ENCODE measurements at places on chromosomes 4 and X.

GRCh38 chrX:30577362-30577991 is at the start of gene TASL:
TASL (minus strand) TSS chrX:30577766; CDS start chrX:30560355, 17,411 bp downstream.
- no peak for DNase-seq

DNA sequence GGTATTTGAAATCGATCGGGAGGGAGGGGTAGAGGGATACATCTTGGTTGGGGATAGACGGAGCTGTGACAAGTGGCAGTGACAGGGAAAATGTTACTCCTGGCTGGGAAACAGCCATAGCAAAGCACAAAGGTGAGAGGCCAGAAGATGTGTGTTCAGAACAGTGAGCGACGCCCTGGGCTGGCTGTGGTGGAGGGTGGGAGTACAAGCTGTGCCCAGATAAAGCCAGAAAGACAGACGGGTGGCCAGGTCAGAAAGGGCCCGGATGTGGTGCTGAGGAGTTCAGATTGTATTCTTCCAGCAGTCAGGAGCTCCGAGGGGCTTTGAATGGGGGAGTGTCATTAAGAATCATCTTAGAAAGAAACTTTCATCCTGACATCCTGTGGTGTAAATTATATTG is 27.9 kb downstream of the CCDC149 start:
- DNase-seq, result no peak

- peak; percentile 78 for DNase-seq
Observed at GRCh38 chr4:143381189-143382118, 44.8 kb downstream of the GAB1 start.

DNA sequence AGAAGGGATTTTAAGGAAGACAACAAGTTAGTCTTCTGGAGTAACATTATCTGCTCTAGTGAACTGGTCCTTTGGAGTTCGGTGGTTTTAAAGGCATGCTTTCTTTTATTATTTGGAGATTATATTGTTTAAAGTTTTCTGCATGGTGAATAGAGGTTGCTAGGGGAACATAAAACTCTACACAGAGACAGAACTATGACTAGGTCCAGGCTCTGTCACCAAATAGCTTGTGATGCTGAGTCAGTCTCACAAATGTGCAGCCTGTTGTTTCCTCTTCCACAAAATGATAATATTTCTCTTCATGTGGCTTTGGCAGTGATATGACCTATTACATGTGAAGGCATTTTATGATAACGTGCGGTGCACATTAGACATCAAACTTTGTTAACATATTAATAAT is 132.6 kb downstream of the PACRGL start:
- DNase-seq, result no peak

- no peak for DNase-seq
Observed at GRCh38 chrX:125205918-125206665, 113.6 kb upstream of the TEX13C start.

DNA sequence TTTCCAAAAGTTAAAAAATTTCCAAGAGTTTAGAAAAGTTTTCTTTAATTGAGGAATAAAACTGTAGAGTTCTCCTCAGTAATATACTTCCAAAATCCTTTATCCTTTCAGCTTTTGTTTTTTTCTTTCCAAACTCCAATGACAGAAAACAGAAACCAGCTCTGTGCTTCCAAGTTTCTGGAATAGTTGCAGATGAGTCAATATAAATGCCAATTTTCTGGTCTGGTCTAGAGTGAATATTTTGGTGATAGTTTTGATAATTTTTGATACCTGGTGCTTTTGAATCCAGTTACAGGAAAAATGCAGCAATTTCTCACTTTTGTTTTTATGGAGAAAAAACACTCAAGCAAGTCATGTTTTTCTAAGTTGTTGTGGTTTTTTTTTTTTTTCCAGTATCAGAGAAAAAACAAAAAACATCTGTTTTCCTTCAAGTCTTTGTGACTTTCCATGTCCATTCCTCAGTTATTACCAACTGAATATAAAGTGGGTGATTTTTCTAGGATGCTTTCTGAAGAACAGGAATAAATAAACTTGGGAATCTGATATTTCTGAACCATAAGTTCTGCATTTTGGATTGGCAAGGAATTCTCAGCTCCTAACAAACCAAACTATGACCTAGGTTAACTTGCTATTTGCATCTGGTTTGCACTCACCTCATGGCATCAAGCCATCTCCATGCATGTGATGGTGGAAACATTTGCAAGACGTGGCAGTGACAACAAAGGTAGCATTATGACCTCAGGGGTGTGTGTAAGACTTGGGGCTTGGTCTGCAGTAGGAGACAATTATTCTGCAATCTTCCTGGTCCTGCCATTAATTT is 139.1 kb downstream of the VEGFC start:
- no peak for DNase-seq

DNA sequence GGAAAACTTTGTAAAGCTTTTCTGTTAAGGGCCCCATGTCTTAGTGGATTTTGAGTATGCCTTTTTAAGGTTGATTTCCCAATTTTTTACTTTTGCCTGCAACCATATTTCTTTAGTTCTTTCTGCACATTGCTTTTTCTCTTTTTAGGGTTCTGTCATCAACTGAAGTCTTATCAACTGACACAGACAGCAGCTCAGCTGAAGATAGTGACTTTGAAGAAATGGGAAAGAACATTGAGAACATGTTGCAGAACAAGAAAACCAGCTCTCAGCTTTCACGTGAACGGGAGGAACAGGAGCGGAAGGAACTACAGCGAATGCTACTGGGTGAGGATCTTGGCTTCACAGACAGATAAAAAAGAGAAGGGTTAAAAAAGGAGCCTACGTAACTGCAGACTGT is 27.8 kb downstream of the TAF1 start:
- no peak for DNase-seq

DNA sequence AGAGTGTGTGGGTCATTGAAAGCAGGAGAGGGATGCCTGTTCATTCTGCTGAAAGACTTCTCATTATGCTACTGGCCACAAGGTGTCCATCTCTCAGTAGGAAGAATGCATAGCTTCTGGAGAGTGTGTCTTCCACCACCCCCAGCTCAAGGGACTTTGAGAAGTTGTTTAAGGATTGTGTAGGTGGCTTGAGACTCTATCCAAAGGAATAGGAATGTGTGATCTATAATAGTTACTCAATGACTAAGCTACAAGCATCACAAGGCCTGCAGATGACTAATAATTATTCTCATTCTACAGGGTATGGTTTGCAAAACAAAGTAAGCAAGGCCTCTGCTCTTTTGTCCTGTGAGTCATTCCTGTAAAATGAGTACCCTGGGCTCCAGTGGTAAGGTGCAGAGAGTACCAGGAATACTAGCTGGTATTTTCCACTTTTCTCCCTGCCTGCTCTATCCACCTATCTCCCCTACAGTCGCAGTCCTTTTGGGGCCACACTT is 279.8 kb upstream of the BOD1L1 start:
- DNase-seq, result no peak

GRCh38 chr4:20603671-20604313 is 96.5 kb upstream of the PACRGL start:
- no peak for DNase-seq

GRCh38 chr4:101865501-101866062 is 75.1 kb downstream of the BANK1 start:
- no peak for DNase-seq

GRCh38 chr4:54217642-54218495 is 11.2 kb upstream of the PDGFRA start:
- DNase-seq, result peak; percentile 91

GRCh38 chr4:172514011-172514410 is 654.6 kb upstream of the GALNT7 start:
- no peak for DNase-seq

- no peak for DNase-seq
Observed at GRCh38 chrX:20952180-20952579, 422.0 kb upstream of the CNKSR2 start.

GRCh38 chr4:101941816-101942358 is 151.4 kb downstream of the BANK1 start:
- no peak for DNase-seq

- no peak for DNase-seq
Observed at GRCh38 chr4:2172161-2172560, 69.8 kb downstream of the HAUS3 start.

DNA sequence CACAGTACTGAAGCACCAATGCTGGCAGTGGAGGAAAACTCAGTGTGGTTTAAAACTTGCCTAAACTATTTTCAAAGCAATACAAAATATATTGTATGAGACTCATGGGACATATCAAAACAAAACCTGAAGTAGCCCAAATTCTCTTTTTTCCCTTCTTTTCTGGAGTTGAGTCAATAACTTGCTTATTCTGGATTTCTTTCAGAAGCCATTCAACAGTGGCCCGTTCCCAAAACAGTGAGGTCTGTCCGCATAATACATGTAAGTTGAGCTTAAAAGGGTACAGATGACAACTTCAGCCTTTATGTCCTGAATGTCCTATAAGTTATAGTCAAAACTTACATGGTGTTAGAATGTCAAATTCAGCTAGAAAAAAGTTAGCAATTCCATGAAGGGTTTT is 100.8 kb downstream of the SHISA3 start:
- DNase-seq, result no peak

GRCh38 chrX:107666931-107667330 is 38.6 kb downstream of the PRPS1 start:
- no peak for DNase-seq

DNA sequence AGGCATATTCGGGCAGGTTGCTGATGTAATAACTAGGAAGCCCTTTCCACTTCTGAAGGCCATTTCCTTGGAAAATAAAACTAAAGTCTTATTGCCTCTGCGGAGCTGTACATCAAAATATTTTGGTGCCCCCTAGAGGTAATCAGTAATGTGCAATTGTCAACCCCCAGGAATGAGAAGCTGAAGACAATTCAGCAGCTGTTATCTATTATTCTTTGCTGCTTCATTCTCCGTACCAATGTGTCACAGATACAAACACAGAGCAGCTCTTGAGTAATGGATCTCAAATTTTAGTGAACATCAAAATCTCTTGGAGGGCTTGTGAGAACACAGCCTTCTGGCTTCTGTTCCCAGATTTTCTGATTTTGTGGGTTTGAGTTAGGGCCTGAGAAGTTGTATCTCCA is 3.5 kb upstream of the SLIT2 start:
- DNase-seq, result no peak

- DNase-seq, result peak; percentile 56
Observed at GRCh38 chrX:129701624-129702069, 37.1 kb upstream of the XPNPEP2 start.

DNA sequence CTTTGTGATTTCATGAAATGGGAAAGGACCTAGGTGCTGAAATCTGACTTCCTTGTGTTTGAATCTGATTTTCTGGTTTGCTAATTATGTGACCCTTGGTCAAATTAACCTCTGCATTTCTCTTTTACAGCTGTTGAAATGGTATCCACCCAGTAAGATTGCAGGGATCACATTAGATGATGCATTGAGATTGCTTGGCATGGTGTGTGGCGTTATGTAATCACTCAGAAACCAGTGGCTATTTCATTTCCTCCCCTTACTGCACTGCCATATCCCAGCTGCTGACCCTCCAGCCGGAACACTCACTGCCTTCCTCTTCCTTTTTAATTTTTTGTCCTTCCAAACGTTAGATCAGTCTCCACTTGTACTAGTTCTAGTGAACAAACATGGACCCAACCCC is 79.0 kb downstream of the KLHL8 start:
- no peak for DNase-seq

DNA sequence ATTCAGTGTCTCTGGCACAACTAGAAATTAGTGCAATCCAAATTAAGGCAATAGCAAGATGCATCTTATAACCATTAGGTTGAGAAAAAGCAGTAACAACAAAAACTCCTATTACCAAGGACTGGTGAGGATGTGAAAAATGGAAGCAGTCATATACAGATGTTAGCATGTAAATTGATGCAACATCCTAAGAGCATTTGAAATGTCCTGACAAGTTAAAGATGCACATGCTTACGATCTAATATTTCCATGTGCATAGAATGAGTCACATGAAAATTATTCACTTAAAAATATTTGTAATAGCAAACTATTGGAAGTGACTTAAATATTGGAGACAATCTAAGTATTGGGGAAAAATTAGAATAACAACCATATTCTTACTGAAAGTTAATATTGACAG is 163.0 kb downstream of the FAM13A start:
- DNase-seq, result no peak

- peak; percentile 52 for DNase-seq
Observed at GRCh38 chr4:85084371-85085094, 118.0 kb upstream of the WDFY3 start.

- DNase-seq, result no peak
Observed at GRCh38 chrX:578531-578930, 52.1 kb upstream of the SHOX start.

Measured in right lung (tissue), 10 donors.